WERI-Rb-1 (cell line): ENCODE measurements at places on chromosomes 11 and 22.

DNA sequence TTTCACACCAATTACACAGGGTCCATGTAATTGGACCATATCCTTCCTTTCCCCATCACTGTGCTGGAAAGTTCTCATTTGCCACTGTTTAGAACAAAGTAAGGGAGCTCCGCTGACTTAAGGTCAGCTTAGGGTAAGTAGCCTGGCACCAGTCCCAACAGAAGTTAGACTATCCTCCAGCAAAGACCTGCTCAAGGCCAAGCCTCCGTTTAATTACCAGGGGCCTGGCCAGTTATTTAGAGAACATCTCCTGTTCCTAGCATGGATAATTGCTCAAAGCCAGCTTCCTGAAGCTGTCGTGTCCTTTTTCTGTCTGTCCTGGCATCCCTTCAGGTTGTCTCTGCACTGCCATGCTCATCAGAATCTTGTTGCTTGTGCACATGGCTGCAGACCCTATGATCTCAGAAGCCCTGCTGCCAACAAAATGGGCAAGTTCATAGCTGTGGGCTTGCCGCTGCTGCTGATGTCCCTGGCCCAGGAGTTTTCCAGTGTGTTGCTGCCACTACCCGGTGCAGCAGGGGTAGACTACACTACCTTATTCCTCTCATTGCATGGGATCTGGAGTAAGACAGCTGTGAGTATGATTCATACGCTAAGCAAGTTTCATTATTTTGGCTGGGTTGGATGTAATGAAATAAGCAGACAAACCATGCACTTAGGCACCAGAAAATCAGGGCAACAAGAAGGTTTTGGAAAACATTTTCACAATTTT, 8.1 kb downstream of the OR8A1 start:
- DNase-seq = no peak

DNA sequence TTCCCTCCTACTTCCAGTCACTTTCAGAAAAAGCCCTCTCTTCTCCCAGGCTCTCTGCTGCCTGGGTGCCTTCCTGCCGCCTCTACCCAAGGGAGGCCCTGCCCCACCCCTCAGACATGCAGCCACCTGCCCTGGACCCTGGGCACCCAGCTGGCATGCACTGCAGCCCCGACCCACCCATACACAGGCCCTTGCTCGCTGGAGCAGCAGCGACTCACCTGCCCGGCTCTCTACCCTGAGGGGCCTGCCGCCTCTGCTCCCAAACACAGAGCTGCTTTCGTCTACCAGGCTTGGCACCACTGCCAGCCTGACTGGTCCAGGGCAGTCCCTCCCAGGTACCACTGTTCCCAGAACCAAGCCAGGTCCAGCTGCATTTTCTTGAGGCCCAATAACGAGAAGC, 1.2 kb upstream of the TSSK2 start:
- DNase-seq = no peak

DNA sequence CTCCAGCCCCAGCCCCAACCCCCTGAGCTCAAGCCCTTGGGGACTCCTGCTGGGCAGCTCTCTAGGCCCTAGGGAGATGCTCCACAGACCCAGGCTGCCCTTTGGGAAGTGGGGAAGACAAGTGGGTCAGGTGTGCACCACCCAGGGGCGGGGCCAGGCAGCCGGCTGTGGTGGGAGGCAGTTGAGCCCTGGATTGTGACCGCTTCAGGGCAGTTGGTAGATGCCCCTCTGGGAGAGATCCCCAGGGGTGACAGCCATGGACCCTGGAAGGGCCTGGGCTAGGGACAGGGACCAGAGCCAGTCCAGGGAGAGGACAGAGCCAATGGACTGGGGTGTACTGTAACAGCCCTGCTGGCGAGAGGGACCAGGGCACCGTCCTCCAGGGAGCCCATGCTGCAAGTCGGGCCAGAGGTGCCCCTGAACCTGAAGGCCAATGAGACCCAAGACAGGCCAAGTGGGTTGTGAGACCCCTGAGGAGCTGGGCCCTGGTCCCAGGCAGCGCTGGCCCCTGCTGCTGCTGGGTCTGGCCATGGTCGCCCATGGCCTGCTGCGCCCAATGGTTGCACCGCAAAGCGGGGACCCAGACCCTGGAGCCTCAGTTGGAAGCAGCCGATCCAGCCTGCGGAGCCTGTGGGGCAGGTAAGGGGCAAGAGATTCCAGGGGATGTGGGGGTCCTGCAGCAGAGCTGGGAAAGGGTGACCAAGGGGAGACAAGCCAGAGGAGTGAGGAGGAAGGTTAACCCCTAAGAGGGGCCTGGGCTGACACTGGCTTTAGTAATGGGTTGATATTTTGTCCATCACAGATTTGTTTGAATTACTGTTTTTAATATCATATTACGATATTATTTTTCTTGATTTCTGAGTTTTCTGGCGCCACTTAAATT, at the start of gene IGLL5:
TSS of gene IGLL5 (plus strand) at position 196 of the 883 bp plus-strand sequence. CDS start at position 434, 238 bp downstream.
- no peak for DNase-seq

DNA sequence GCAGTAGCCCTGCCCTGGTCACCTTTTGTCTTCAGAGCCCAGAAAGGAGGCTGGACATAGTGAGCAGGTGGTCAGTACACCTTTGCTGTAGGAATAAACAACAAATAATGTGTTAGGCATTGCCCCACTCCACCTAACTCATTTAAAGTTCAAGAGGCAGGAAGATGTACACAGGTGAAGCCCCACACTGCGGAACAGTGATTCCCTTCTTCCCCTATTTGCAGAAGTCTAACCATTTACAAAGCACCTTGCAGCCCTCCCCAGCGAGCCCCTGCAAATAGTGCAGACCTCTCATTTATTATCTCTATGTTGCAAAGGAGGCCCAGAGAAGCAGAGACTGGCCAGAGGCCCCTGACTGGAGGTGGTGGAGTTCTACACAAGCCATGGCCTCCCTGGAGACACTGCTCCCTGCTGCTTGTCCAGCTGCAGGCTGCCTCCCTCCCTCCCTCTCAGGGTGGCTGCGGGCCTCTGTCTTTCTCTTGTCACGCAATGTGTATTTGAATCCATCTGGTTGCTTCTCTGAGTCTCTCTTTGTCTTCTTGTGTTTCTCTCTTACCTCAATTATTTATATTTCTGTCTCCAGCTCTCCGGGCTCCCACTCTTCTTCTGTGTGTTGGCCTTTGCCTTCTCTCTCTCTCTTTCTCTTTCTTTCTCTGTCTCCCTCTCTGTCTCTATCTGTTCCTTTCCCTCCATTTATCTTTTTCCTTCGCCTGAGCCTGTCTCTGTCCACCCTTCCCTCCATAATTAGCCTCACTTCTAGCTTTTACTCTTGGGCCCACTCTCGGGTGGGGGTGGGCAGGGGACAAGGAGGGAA, 59.1 kb upstream of the PRDM11 start:
- peak; percentile 28 for DNase-seq

- DNase-seq = no peak
Measured at GRCh38 chr11:45400591-45400990, 114.5 kb upstream of the SYT13 start.

GRCh38 chr11:130171534-130171933, 12.0 kb downstream of the ST14 start:
- no peak for DNase-seq

GRCh38 chr11:704781-705645, 1.0 kb upstream of the EPS8L2 start:
- no peak for DNase-seq

DNA sequence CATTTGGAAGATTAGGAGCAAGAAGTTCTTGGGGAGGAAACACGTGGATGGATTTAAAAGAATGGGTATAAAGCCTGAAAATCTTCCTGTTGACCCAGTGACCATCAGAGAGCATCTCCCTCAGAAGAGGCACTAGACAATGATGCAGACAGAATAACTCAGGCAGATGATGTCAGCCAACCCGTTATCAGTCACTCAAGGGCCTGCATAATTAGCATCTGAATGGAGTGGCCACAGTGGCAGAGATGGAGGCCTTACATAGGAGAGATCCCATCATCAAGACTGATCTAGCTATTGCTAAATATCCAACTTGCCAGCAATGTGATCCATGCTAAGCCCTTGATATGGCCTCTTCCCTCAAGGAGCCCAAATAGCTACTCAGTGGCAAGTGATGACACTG, 70.7 kb upstream of the CD82 start:
- DNase-seq = no peak

DNA sequence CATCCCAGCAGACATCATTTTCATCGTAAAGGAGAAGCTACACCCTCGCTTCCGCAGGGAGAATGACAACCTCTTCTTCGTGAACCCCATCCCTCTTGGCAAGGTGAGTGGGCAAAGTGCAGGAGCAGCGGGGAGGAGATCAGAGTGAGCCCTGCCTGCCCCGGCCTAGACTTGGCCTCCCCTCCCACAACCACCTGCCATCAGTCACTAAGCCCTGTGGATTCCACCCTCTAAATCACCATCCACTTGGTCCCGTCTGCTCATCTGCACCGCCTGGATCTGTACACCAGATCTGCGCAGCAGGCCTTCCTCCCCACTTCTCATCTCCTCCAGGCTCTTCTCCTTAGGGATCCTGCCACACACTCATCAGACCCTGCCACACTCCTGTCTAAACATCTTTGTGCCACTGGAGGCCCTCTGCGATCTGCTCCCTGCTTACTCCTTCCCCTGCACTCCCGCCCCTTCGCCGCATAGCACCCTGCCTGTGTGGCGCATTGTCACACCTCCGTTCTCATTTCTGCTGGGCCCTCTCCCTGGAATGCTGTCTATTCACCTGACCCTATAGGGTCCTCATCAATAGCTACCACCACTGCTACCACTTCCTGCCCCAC, 14.2 kb downstream of the UCP2 start:
- DNase-seq = peak; percentile 71

DNA sequence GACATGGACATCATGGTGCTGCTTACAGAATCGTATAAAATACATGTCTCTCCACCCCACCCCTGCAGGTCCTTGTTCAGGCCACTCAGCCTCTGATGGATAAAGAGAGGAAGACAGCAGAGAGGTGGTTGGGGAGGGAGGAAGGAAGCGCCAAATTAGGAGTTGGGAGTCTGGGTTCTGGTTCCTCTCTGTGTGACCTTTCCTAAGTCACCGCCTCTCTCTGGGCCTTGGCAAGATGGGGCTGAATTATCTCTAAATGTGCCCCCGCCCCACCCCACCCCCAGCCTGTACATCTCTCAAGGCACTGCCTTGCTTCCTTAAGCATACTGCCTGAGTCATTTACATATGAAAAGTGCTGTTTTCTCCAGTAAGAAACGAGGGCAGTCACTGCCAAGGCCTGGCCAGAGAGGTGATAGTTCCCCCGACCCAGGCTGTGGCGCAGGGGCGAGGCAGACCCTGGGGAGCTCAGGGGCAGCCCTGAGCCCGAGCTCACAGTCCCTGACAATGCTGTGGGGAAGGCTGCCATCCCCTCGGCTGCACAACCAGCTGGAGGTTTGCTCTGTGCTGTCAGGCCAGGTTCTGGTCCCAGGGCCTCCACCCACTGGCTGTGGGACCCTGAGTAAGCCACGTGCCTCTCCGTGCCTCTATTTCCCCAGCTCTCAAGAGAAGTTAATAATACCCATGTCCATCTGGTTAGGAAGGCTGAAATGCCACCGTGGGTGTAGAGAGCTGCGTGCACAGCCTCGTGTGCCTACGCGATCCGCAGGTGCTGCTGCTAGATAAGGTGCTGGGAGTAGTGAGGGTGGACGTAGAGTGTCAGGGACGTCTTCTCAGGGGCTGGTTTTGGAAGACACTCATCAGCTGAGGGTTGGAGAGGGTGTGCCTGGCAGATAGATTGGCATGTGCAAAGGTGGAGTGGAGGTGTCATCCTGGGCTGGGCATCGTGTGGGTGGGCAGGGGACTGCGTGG, 55.3 kb downstream of the CACNA1I start:
- no peak for DNase-seq

DNA sequence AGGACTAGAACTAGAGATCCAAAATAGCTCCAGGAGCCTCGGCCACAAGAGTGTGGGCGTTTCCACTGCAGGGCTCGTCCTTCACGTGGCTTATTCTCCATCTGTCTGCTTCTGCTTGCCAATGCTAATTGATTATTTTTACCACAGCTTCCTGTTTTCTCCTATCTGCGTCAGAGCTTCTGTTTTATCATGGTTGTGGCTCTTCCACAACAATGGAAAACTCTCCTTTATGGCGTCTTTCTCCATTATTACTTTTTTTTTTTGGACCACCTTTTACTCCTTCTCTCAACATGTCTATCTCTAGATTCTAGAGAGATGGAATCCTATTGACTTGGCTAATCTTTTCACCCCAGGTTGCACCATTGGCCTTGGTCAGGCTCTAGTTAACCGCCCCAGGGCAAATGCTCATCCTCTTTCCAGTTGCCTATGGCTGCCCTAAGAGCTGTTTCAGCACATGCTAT, 25.9 kb downstream of the CAT start:
- DNase-seq = no peak

GRCh38 chr22:49670456-49671330, 157.0 kb downstream of the BRD1 start:
- peak; percentile 68 for DNase-seq

GRCh38 chr11:66694732-66695207, 17.1 kb upstream of the RBM4B start:
- DNase-seq = peak; percentile 95

- peak; percentile 83 for DNase-seq
Measured at GRCh38 chr11:125257190-125257579, 92.6 kb downstream of the PKNOX2 start.

GRCh38 chr11:39205236-39205995, 2254.0 kb downstream of the LRRC4C start:
- no peak for DNase-seq

- no peak for DNase-seq
Measured at GRCh38 chr11:98107736-98108135, 913.0 kb upstream of the CNTN5 start.

GRCh38 chr11:120172054-120172911, 34.4 kb upstream of the TRIM29 start:
- DNase-seq = peak; percentile 71

GRCh38 chr11:24295360-24295759, 201.5 kb upstream of the LUZP2 start:
- no peak for DNase-seq

DNA sequence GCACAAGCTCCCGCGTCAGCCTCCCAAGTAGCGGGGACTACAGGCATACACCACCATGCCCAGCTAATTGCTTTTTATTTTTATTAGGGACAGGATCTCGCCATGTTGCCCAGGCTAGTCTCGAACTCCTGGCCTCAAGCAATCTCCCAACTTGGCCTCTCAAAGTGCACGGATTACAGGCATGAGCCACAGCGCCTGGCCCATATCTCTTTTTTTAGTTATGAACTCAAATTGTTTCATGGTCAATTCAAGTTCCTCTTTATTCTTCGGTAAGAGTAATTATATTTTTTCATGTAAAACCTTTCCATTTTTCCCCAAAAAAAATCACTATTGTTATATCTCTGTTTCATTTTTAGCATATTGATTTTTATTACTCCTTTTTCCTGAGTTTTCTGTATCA, 25.5 kb downstream of the FCHSD2 start:
- DNase-seq = no peak

DNA sequence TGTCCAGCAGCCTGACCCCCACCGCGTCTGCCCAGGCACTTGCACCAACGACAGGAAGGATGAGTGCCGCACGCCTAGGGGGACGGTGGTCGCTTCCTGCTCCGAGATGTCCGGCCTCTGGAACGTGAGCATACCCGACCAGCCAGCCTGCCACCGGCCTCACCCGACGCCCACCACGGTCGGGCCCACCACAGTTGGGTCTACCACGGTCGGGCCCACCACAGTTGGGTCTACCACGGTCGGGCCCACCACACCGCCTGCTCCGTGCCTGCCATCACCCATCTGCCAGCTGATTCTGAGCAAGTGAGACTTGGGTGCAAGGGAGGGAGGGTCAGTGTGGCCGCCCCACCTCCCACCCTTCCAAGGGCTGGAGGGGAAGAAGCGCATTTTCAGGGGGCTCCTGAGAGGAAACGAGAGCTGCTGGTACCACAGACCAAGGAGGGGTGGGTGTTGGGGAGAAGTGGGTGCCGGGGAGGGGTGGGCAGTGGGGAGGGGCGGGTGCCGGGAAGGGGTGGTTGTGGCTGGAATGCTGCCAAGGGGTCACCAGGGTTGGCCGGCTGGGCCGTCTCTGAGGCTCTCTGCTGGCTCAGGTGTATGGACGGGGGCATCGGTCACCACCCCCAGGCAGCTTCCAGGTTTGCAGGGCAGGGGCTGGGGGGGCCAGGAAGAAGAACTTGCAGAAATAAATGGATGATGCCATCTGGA, 27.7 kb upstream of the MUC5B start:
- DNase-seq = no peak
